SW480 (cell line): ENCODE measurements at places on chromosomes 7 and 10.

DNA sequence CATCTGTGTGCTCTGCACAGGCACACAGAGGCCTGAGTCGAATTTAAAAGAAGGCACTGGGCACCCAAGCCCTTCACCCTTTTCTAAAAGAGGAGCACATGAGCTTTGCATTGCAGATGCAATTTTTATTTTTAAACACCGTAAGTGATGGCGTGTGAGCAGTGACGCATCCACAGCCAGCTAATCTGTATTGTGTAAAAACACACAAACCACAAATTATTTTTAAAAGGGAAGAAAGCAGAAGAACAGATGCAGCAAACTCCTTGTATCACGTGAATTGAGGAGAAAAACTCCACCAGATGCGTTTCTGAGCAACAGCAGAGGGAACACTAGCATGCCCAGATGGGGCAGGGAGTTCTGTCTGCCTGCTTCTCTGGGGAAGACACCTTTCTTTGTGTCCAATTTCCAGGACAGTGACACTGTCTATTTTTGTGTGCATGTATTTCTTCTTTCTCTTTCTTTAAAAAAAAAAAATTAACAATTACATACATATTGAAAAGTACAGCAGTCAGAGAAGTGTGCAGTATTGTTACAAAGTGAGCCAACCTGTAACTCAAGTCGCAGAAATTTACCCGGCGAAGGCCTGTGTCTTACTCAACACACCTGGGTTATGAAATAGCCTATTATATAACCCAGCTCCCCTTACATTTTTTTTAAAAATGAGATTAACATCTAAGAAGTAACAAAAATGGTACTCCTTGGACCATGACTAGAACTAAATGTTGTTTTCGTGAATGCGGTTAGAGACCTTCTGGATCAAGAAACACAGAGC lies 39.2 kb downstream of the EEPD1 start:
- no peak for DNase-seq

DNA sequence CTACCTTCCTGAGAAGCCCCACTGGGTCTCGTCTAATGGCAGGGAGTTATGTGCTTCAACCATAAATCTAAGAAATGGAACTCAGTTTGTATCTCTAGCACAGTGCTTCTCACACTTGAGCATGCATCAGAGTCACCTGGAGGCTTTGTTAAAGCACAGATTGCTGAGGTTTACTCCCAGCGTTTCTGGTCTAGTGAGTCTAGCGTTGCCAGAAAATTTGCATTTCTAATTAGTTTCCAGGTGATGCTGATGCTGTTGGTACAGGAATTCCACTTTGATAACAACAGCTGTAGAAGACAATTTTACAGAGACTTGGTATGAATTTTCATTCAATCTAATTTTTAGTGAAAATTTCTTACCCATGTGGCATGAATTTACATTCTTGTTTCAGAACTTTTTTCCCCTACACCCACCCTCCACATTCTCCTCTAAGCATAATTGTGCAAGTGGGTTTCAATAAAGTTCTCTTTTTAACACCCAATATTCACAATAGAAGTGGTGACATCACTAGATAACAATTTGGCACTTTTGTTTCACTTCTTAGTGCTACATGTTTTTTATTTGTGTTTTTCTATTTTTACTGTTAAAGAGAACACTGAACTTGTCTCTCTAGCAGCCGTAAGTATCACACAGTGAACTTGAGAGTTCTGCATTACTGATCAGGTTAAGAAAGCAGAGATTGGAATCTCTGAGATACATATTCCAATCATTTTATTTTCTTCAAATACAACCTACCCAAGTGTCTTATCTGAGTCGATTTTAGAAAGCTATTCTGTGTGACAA lies 48.4 kb upstream of the BET1 start:
- no peak for DNase-seq

DNA sequence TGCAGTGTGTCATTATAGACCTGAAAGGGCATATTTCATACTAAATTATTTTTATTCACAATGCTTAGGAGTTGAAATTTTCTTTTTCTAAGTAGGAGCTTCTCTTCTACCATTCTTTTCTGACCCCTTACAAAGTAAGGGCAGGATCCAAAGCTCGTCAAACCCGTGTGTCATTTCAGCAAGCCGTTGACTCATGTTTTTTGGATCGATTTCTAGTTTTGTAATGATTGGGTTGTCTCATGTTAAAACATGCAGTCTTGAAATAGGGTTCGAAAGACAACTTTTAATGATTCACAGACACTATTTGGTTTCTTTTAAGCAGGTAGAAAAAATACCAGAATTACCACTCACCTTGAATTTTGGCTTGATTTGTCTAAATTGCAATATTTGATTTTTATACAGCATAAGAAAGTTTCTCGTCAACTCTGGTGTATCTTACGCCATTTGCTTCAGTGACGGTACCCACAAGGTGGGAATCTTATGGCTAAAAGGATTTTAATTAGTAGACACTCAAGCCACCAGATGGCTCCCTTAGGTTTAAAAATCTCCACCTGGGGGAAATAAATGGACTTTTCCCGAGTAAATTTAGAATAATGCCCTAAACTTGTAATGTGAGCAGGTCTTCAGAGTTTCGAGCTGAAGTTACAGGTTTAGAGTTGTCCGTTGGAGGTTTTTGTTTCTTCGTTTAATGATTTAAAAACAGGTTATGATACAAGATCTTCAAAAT lies 283.4 kb downstream of the CCDC3 start:
- no peak for DNase-seq

- no peak for DNase-seq
Observed at GRCh38 chr7:142108728-142109505, 2.6 kb upstream of the MGAM2 start.

- no peak for DNase-seq
Observed at GRCh38 chr7:73703757-73704639, 15.5 kb downstream of the STX1A start.

DNA sequence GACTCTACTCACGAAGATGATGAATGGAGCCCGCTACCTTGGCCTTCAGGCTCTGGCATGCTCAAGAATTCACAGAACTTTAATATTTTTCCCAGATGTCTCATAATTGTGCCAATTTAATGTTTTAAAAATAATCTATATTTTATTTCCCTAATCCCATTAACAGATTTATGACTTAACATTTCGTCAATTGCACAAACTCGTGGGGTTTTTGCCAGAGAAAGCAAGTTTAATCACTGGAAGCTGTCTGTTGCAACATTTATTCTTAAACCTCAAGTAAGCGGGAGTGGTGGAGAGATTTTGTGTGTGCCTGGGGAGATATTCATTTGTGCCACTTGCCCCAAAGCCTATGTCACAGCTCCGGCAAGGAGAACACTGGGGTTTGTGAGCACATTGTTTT lies 117.9 kb downstream of the TEX36 start:
- no peak for DNase-seq

DNA sequence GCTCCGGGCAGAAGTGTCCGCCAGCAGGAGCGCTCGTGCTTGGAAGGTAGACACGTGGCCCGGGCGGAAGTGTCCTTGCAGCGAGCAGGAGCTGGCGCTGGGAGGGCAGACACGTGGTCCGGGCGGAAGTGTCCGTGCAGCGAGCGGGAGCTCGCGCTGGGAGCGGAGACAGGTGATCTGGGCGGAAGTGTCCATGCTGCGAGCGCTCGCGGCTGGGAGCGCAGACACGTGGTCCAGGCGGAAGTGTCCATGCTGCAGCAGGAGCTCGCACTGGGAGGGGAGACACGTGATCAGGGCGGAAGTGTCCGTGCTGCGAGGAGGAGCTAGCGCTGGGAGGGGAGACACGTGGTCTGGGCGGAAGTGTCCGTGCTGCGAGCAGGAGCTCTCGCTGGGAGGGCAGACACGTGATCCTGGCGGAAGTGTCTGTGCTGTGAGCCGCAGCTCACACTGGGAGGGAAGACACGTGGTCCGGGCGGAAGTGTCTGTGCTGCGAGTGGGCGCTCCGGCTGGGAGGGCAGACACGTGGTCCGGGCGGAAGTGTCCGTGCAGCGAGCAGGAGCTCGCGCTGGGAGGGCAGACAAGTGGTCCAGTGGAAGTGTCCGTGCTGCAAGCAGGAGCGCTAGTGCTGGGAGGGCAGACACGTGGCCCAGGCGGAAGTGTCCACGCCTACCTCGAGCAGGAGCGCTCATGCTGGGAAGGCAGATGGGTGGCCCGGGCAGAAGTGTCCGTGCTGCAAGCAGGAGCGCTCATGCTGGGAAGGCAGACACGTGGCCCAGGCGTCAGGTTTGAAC lies 41.1 kb upstream of the PRKAR1B start:
- DNase-seq: no peak
